Heart right ventricle (tissue), 16 donors: ENCODE measurements at places on chromosomes 4 and X. TPM values are rescaled to one million over a fixed set of nuclear protein-coding genes. Genes with fewer than 3 reads are reported as not detected.
A peak's percentile ranks its signal among the peaks of the same experiment; 100 is the strongest.

The FSTL5 gene
- not detected for polyA plus RNA-seq

GRCh38 chr4:66294638-66295037 is 624.3 kb upstream of the EPHA5 start:
- no peak for DNase-seq

The RPL9 gene
- 1,826 TPM for polyA plus RNA-seq

- no peak for DNase-seq
These were observed 90.2 kb downstream of the CPZ start for GRCh38 chr4:8682725-8683124.

- DNase-seq, result no peak
These were observed 111.4 kb upstream of the EOLA2 start for GRCh38 chrX:150049647-150050046.

GRCh38 chrX:153972368-153973126 is at the start of gene TMEM187:
Gene TMEM187 (plus strand): TSS chrX:153972754. CDS start chrX:153982063, 9,309 bp downstream.
- peak; percentile 84 for DNase-seq

DNA sequence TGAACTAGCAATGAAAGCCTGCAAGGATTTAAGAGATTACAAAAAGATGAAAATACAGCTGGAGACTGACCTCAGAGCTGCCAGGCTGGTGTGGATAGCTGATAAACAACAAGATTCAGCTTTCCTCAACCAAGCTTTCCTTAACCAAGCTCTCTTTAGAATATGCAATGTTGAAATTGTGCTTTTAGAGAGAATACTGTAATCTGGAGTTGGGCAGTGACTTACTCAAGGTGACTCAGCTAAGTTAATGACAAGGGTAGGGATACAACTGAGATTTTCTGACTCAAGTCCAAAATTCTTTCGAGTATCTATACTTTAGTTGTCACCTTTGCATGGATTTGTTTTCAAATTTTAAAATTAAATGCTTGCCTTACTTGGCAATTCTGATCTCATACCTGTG is 98.0 kb downstream of the AMMECR1 start:
- DNase-seq, result no peak

DNA sequence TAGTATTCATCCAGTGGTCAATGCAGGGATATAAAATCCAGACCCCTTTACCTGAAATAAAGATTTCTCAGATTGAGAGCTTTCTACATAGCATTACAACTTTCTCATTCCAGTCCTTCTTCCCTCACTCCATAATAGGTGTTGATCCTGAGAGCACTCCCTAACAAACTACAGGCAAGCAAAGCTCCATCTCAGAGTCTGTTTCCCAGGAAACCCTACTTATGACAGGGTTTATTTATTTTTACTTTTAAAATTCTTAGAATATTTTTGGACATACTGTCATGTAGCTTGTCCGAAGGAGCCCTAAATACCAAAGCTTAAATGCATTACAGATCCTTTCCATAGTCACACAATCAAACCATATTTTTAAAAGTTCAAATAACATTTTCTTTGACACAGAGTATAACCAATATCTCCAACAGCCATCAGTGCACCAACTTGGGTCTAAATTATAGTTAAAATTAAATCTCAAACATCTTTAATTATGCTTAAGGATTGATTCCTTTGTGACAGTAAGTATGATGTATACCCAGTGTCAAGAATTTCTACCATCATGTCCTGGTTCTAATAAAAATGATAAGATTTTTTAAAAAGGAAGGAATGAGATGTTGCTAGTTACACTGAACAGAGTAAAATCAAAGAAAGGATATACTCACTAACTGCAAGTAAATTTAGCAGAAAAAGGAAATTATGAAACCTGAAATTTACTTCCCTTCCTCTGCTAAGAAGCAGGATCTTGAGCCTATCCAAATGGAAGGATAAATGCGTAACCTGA is 580.4 kb upstream of the ADGRL3 start:
- DNase-seq, result no peak

The PASD1 gene
- not detected for polyA plus RNA-seq

DNA sequence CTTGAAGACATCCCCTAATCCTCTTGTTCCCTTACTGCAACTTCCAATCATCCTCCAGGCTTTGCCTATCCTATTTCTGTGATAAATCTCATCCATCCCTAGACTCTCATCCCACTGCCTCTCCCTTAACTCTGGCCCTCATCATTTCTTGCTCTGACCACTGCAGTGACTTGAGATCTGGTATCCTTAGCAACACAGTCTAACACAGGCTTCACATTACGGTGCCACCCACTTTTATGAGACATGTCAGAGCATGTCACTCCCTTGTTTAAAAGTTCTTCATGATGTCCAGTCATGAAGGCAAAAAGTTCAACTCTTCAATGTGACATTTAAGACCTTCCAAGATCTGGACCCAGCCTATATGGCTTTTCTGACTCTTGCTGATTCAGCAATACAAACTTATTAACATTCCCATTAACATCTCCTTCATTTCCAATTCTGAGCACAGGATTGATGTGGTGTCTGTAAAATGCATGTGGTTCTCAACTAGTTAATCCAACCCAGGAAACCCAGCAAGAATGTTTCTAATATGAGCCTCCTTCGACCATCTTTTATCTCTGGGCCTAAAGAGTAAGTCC is 64.0 kb downstream of the OR13H1 start:
- DNase-seq, result no peak

The ESX1 gene
- polyA plus RNA-seq, result not detected

DNA sequence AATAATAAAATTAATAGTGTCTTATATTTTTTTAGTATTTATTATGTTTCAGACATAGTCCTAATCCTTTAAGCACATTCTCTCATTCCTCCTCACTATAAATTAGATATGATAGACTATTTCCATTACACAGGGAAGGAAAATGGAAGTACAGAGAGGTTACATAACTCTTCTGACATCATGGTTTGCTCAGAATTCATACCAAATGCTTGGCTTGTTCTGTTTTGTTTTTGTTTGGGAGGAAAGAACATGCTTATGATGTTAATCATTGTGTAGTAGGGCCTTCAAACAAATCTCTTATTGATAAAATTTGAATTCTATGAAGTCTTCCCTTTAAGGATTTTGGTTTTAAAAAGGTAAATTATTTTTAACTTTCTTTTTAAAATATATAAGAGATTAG is 59.5 kb downstream of the RXFP1 start:
- DNase-seq, result no peak

The ANOS1 gene
- 0.88 TPM for polyA plus RNA-seq

DNA sequence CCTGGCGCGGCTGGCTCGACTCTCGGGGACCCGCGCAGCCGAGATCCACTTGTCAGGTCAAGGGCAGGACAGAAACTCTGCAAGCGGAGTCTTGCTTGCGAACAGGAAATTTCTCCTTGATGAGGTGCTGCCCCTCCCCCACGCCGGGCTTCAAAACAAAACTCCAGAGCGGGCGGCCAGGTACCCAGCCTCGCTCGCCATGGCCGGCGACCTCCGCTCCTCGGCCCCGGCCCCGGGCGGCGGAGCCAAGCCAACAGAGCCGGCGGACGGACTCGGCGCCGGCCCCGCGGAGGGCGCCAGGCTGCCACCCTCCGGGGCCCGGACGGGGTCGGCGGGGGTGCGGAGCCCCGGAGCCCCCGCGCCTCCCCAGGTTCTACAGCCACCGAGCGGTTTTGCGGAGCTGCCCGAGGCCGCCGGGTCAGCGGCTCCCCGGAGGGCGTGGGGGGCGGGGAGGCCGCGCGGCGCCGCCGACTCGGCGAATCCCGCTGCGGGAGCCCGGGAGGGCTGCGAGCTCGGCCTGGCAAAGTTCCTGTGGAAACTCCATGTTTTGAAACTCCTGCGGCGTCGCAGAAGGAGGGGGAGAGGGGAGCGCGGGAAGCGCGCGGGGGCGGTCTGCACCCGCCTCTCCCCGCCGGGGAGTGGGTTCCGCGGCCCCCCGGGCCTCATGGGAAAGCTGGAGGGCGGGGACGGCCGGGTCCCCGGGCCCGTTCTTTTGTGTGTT is 11.7 kb upstream of the BCOR start:
- DNase-seq, result peak; percentile 59

DNA sequence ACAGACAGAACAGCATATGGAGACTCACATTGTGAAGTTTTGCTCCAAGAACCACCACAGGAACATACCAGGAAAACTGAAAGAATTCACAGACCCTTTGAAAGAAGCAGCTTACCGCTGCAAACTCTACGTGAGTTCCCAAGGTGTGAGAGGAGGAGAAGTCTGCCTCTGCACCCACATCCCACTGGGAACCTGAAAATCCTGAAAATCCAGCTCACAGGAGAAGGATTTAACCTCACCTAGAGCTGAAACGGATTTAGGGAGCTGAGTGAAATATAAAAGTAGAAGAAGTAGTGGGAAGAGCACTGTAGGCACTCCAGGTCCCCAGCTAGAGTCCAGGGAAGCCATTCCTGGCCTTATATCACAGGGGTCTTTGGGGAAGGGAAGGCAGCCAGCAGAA is 80.0 kb downstream of the FHIP1A start:
- DNase-seq, result no peak

GRCh38 chrX:135009838-135010237 is 12.5 kb downstream of the RTL8B start:
- DNase-seq, result no peak

The APOOL gene
- polyA plus RNA-seq, result 4.6 TPM

The LRP2BP gene
- polyA plus RNA-seq, result 1.0 TPM

DNA sequence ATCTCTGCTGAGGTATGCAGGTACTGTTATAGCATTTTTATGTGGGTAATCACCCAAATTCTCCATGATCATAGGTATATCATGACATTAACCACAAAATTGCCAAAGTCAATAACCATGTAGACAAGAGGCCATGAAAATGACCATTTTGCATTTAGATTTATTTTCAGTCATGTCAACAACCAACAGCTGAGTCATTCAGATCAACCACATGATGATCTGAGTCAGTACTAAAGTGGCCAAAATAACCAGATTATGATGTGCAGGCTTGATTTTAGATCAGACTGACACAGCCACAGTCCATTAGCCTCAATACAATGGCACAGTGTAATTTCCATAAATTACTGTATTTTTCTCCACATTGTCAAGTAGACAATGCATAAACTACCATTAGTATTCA is 240.5 kb downstream of the GRIA3 start:
- DNase-seq, result no peak

The RRH gene
- polyA plus RNA-seq, result not detected

The C4orf36 gene
- 0.10 TPM for polyA plus RNA-seq

The HSFX2 gene
- polyA plus RNA-seq, result 2.3 TPM

DNA sequence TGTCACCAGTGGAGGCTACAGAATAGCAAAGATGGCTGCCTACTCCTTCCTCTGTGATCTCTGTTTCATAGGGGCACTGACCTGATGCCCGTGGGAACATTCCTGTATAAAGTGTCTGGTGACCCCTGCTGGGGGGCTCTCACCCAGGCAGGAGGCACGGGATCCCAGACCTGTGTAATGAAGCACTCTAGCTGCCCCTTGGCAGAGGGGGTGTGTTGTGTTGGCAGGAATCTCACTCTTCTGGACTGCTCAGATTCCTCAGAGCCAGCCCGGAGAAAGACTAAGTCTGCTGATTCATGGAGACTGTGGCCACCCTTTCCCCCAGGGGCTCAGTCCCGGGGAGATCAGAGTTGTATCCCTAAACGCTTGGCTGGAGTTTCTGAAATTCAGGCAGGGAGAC is 648.3 kb downstream of the SPRY1 start:
- DNase-seq, result no peak

- no peak for DNase-seq
These were observed 10.7 kb upstream of the PPEF2 start for GRCh38 chr4:75912968-75913367.

The ABLIM2 gene
- 9.1 TPM for polyA plus RNA-seq

The NUP62CL gene
- polyA plus RNA-seq, result 0.51 TPM

The SSX2 gene
- polyA plus RNA-seq, result not detected

- DNase-seq, result no peak
These were observed 62.4 kb downstream of the JADE1 start for GRCh38 chr4:128871948-128872347.

The MAML3 gene
- 1.2 TPM for polyA plus RNA-seq

The ZNF732 gene
- 0.15 TPM for polyA plus RNA-seq
